Activated B cell treated with CpG ODN at 0.5 μM for 24 hours (primary cell): ENCODE measurements at places on chromosomes 7 and 10.

- H3K4me3 ChIP-seq = no peak overlapping the region
- peaks cover 8% of the 10 kb centered on the region for H3K36me3 ChIP-seq
- H3K4me1 ChIP-seq = peaks cover 25% of the 10 kb centered on the region
- no peaks in the 10 kb centered on the region for H3K27me3 ChIP-seq
- peak overlapping the region; percentile 59 for H3K27ac ChIP-seq
Observed at GRCh38 chr10:119222537-119222936, 15.2 kb downstream of the GRK5 start.

DNA sequence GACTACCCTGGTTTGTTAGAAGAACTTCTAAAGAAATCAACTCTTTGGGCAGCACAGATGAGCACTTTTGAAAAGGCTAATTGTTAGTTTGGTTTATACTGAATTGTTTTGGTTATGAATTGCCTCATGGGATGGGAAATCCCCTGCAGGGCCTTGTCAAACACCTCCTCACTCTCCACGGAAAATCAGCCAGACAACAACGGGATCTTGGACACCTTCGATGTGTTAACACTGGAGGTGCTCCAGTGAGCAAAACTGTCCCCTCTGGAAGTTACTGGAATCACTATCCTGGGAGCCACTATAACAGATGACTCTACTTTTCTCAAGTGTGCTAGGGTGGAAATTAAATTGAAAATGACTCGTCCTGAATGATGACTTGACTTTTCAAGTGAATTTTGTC lies 38.7 kb downstream of the CDK6 start:
- peaks cover 13% of the 10 kb centered on the region for H3K4me1 ChIP-seq
- H3K27me3 ChIP-seq = no peaks in the 10 kb centered on the region
- no peak overlapping the region for H3K4me3 ChIP-seq
- no peaks in the 10 kb centered on the region for H3K36me3 ChIP-seq
- DNase-seq = no peak
- H3K27ac ChIP-seq = no peak overlapping the region

DNA sequence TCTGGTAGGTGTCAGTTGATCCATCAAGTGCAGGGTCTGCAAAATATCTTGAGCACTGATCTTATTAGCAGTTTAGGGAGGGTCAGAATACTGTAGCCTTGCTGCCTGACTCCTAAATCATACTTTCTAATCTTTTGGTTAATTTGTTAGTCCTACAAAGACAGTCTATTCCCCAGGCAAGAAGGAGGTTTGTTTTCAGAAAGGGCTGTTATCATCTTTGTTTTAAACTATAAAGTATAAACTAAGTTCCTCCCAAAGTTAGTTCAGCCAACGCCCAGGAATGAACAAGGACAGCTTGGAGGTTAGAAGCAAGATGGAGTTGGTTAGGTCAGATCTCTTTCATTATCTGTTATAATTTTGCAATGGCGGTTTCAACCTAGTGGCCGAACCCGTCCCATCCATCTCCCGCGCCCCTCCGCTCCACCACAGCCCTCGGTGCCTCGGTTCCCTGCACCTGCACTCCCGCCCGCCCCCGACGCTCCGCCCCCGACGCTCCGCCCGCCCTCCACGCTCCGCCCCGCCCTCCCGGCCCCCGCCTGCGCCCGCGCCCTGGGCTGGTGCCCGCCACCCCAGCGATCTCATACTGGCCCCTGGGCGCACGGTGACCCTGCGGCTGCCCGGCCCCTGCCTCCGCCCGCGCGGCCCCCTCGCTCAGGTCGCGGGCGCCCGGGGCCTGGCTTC lies at the start of gene ADCK2:
Gene ADCK2, plus strand, starts transcription at position 564 of the 681 bp plus-strand sequence. CDS start 386 bp downstream, outside the sequence.
- no peaks in the 10 kb centered on the region for H3K36me3 ChIP-seq
- peak; percentile 66 for DNase-seq
- peaks cover 50% of the 10 kb centered on the region for H3K4me1 ChIP-seq
- H3K27me3 ChIP-seq = no peaks in the 10 kb centered on the region
- peak within 1 kb of the TSS; percentile 86 for H3K27ac ChIP-seq

DNA sequence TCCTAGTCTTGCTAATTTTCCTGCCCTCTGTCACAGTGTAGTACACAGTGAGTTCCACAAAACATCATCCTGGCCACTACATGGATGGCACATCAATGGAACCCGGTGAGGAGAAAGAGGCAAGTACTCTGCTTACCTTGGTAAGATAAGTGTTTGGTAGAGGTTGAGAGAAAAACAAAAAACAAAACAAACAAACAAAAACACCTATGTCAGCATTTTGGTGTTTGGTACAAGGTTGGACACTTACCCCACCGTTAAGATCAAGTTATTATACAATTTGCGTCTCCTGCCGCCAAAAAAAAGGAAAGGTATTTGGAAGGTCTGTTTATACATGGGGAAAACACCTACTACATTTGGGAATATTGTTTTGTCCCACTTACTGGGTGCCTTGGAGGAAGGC lies 72.7 kb downstream of the ZNF248 start:
- no peaks in the 10 kb centered on the region for H3K27me3 ChIP-seq
- DNase-seq = no peak
- H3K36me3 ChIP-seq = peaks cover 5% of the 10 kb centered on the region
- no peaks in the 10 kb centered on the region for H3K4me1 ChIP-seq

- H3K4me1 ChIP-seq = peaks cover 12% of the 10 kb centered on the region
- DNase-seq = no peak
- H3K36me3 ChIP-seq = peaks cover 97% of the 10 kb centered on the region
Observed at GRCh38 chr7:149615690-149616270, 118.2 kb upstream of the ZNF746 start.

- no peaks in the 10 kb centered on the region for H3K36me3 ChIP-seq
- no peak overlapping the region for H3K27ac ChIP-seq
- peaks cover 5% of the 10 kb centered on the region for H3K27me3 ChIP-seq
Observed at GRCh38 chr10:1434202-1434601, 303.1 kb downstream of the ADARB2 start.

- DNase-seq = no peak
- no peak overlapping the region for H3K4me3 ChIP-seq
- H3K4me1 ChIP-seq = peaks cover 8% of the 10 kb centered on the region
- H3K36me3 ChIP-seq = no peaks in the 10 kb centered on the region
Observed at GRCh38 chr10:84567133-84567532, 238.7 kb downstream of the CCSER2 start.

GRCh38 chr10:109115179-109115578 lies 808.1 kb downstream of the XPNPEP1 start:
- no peak for DNase-seq
- H3K4me3 ChIP-seq = no peak overlapping the region
- H3K27me3 ChIP-seq = no peaks in the 10 kb centered on the region
- no peaks in the 10 kb centered on the region for H3K36me3 ChIP-seq
